ENCODE measurements at places on chromosomes 7 and 10. TPM values are rescaled to one million over a fixed set of nuclear protein-coding genes. Genes with fewer than 3 reads are reported as not detected.

- peak; percentile 16 for DNase-seq
- no peaks in the 10 kb centered on the region for H3K27me3 ChIP-seq
- H3K4me3 ChIP-seq = no peak overlapping the region
- no peaks in the 10 kb centered on the region for H3K4me1 ChIP-seq
- H3K36me3 ChIP-seq = no peaks in the 10 kb centered on the region
Measured at GRCh38 chr10:64648915-64649314, 1127.7 kb downstream of the REEP3 start.

DNA sequence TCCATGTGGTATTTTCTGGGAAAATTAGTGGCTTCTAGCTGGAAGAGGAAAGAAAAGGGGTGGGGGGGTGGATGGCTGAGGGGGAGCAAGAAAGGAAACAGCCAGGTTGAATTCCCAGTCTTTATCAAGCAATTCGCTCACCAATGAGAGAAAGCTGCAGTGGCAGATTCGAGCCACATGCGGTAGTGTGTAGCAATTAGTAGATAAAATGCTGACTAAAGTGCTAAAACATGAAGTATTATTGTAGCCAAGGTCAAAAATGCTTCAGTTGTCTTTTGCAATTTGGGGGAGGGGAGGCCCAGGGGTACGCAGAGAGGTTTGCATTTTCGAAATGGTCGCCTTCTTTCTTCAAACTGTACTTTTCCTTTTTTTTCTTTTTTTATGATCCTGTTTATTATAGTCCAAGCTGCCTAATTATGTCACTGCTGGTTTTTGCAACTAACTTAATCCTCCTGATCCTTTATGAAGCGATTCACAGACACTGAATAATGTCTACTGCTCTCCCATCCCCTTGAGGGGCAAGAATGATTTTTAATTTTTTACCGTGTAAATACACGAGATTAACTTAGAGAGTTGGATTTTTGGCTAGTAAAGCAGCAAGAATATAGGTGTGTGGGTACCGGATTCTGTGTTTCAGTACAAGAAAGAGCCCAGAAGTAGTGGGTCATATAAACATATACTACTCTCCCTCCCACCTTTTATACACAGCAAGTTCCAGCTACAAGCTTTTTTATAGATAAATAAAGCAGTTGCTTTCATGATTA, 3.6 kb upstream of the ARID5B start:
- H3K27ac ChIP-seq = peak overlapping the region; percentile 34
- H3K27me3 ChIP-seq = no peaks in the 10 kb centered on the region
- peak overlapping the region; percentile 48 for H3K4me3 ChIP-seq
- H3K4me1 ChIP-seq = peaks cover 16% of the 10 kb centered on the region
- DNase-seq = peak; percentile 38

- H3K4me3 ChIP-seq = no peak overlapping the region
- DNase-seq = no peak
- H3K27ac ChIP-seq = no peak overlapping the region
- no peaks in the 10 kb centered on the region for H3K27me3 ChIP-seq
- H3K4me1 ChIP-seq = no peaks in the 10 kb centered on the region
- no peaks in the 10 kb centered on the region for H3K36me3 ChIP-seq
Measured at GRCh38 chr10:31152421-31153135, 120.9 kb upstream of the ZNF438 start.

- no peaks in the 10 kb centered on the region for H3K4me1 ChIP-seq
- no peaks in the 10 kb centered on the region for H3K27me3 ChIP-seq
- H3K27ac ChIP-seq = no peak overlapping the region
- peak; percentile 47 for DNase-seq
Measured at GRCh38 chr10:75542906-75543305, 111.5 kb downstream of the LRMDA start.

The HECW1 gene
- total RNA-seq = 10.9 TPM

DNA sequence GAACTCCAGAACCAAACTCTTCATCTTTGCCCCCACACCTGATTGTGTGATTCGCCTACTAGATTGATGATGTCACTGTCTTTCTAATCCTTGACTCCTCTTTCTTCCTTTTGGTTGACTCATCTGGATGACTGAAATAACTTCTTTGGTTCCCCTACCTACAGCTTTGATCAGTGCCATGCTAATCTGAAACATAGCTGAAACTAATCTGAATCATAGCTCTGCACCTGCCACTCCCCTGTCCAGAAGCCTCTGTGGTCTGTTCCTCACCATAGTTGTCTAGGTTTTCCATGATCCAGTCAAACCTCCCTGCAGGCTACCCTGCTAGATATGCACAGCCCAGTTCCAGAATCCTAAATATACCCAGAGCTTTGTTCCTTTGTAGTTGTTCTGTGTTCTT, 51.9 kb downstream of the ZNF365 start:
- no peaks in the 10 kb centered on the region for H3K4me1 ChIP-seq
- H3K4me3 ChIP-seq = no peak overlapping the region
- H3K27me3 ChIP-seq = no peaks in the 10 kb centered on the region
- H3K36me3 ChIP-seq = no peaks in the 10 kb centered on the region
- DNase-seq = no peak
- no peak overlapping the region for H3K27ac ChIP-seq

GRCh38 chr7:151813997-151814396, 62.9 kb downstream of the PRKAG2 start:
- no peak overlapping the region for H3K4me3 ChIP-seq
- H3K27me3 ChIP-seq = no peaks in the 10 kb centered on the region
- no peak overlapping the region for H3K27ac ChIP-seq

DNA sequence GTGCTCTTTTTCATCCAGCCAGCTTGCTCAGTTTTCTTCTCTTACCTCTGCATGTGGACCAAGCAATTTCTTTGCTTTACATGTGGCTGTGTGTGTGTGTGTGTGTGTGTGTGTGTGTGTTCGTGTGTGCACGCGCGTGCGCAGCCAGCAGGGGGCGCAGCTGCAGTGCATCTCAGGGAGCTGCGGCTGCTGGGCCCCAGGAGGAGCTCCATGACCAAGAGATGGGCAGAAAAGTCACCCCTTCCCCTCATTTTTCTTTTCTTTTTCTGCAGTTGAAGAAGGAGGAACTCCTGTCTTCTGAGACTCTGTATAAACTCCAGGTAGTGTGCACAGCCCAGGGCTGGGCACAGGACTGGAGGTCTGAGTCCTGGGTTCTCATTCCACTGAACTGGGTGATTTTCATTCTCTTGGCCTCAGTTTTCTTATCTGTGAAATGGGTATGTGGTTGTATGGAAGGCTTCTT, 41.8 kb downstream of the BLNK start:
- no peaks in the 10 kb centered on the region for H3K4me1 ChIP-seq
- H3K27me3 ChIP-seq = no peaks in the 10 kb centered on the region
- H3K36me3 ChIP-seq = no peaks in the 10 kb centered on the region
- peak; percentile 48 for DNase-seq
- no peak overlapping the region for H3K27ac ChIP-seq
- H3K4me3 ChIP-seq = no peak overlapping the region

GRCh38 chr7:45026984-45027773, 27.2 kb downstream of the CCM2 start:
- H3K4me1 ChIP-seq = no peaks in the 10 kb centered on the region
- H3K27ac ChIP-seq = peak overlapping the region; percentile 63
- H3K36me3 ChIP-seq = no peaks in the 10 kb centered on the region

- H3K27ac ChIP-seq = no peak overlapping the region
- no peaks in the 10 kb centered on the region for H3K36me3 ChIP-seq
- no peak overlapping the region for H3K4me3 ChIP-seq
- DNase-seq = no peak
- no peaks in the 10 kb centered on the region for H3K4me1 ChIP-seq
Measured at GRCh38 chr7:110007320-110008063, 1083.4 kb upstream of the LRRN3 start.

- H3K27me3 ChIP-seq = no peaks in the 10 kb centered on the region
- DNase-seq = no peak
- H3K4me3 ChIP-seq = no peak overlapping the region
- no peak overlapping the region for H3K27ac ChIP-seq
- no peaks in the 10 kb centered on the region for H3K4me1 ChIP-seq
- no peaks in the 10 kb centered on the region for H3K36me3 ChIP-seq
Measured at GRCh38 chr7:82778021-82778420, 334.4 kb upstream of the CACNA2D1 start.

DNA sequence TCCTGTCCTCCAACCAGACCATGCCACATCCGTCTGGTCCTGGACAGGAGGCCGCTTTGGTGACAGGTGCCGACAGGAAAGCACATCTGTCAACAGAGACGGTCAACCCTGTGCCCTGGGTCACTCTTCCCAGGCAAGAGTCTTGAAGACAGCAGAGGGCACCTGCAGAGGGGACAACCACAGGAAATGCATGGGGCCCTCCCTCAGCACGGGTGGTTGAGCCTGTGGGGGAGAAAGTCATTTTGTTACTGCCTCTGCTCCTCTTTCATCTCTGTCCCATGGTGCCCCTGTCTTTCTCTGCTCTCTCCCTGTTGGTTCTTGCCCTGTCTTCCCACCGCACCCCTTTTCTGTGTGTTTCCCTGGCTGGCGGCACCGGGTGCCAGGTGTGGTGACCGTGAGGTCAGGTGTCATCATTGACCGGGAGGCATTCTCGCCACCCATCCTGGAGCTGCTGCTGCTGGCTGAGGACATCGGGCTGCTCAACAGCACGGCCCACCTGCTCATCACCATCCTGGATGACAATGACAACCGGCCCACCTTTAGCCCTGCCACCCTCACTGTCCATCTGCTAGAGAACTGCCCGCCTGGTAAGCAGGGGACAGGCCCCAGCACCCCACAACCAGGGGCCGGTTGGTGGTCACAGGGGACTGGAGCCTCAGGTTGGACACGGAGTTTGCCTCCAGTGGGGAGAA, 17.6 kb upstream of the VSIR start:
- H3K36me3 ChIP-seq = no peaks in the 10 kb centered on the region
- no peak for DNase-seq
- H3K27ac ChIP-seq = no peak overlapping the region
- no peaks in the 10 kb centered on the region for H3K27me3 ChIP-seq
- no peak overlapping the region for H3K4me3 ChIP-seq
- no peaks in the 10 kb centered on the region for H3K4me1 ChIP-seq

- H3K4me1 ChIP-seq = peaks cover 71% of the 10 kb centered on the region
- H3K27me3 ChIP-seq = no peaks in the 10 kb centered on the region
- H3K27ac ChIP-seq = peak overlapping the region; percentile 83
- no peak for DNase-seq
- no peaks in the 10 kb centered on the region for H3K36me3 ChIP-seq
Measured at GRCh38 chr7:816751-817671, 15.3 kb upstream of the SUN1 start.

GRCh38 chr7:73429215-73429614, 4.4 kb upstream of the FZD9 start:
- H3K4me3 ChIP-seq = no peak overlapping the region
- no peak overlapping the region for H3K27ac ChIP-seq
- no peaks in the 10 kb centered on the region for H3K36me3 ChIP-seq
- peaks cover 3% of the 10 kb centered on the region for H3K4me1 ChIP-seq
- H3K27me3 ChIP-seq = peaks cover 51% of the 10 kb centered on the region
- DNase-seq = no peak
